Globus pallidus (tissue), 1 donor: ENCODE measurements at places on chromosomes 11 and 22.

GRCh38 chr11:45383224-45383623 is 97.1 kb upstream of the SYT13 start:
- peak; percentile 23 for DNase-seq

GRCh38 chr11:22938691-22939090 is 78.4 kb upstream of the CCDC179 start:
- DNase-seq = no peak

DNA sequence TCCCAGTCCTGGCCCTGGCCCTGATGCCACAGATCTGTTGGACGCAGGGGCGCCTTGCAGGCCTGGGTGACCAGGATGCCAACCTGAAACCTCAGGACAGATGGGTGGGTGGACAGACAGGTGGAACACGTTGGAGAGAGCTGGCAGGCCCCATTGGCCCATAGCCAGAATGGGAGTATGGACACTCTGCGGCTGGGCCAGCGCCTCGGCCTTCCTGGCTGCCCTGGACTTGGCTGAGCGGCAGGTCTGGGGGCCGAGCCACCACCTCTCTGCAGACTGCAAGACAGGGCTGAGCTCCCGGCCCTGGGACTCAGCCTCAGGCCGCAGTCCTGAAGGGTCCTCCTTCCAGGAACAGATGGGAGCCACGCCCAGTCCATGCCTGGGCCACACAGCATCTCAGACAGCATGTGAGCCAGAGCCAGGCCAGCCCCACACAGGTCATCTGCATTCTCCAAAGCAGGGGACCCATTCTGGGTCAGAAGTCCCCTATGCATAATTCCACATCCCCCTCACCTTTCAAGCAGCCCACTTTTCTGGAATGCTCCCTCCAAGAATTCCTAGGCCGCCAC is 14.1 kb downstream of the WNT7B start:
- no peak for DNase-seq

GRCh38 chr11:35163702-35164496 is 24.9 kb downstream of the CD44 start:
- no peak for DNase-seq

- no peak for DNase-seq
Measured at GRCh38 chr11:45649544-45650165, 15.8 kb downstream of the CHST1 start.

DNA sequence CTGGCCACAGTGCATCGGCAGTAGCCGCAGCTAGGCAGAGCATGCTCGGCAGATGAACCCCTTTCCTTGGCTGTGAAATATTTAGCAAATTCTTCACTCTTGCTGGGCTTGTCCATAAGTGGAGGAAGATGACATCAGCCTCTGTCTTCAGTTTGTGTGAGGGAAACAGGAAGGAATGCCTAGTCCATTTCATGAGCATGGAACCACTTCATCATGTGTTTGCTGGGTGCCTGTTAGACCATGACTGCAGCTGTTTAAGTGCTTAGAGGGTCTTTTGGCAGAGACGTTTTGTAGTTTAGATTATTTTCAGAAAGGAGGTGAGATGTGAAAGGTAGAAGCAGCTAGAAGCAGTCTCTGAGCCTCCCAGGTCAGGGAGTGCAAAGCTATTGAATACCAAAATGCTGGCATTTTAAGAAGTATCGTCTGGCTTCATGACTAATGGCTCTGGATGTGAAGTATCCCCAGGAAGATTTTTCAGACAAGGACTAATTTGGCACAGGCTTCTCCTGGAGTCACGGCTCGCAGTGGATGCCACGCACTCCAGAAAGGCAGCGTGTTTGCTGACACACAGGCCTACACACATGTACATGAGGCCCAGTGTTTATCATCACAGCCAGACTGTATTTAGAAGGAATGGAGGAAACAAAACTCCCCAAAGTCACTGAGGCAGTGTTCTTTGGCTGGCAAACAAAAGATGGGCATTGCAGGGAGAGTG is 43.1 kb upstream of the GRAMD1B start:
- DNase-seq = no peak

- peak; percentile 64 for DNase-seq
Measured at GRCh38 chr11:6626971-6627761, 7.9 kb upstream of the TPP1 start.

- no peak for DNase-seq
Measured at GRCh38 chr11:128288368-128288767, 299.0 kb downstream of the ETS1 start.

DNA sequence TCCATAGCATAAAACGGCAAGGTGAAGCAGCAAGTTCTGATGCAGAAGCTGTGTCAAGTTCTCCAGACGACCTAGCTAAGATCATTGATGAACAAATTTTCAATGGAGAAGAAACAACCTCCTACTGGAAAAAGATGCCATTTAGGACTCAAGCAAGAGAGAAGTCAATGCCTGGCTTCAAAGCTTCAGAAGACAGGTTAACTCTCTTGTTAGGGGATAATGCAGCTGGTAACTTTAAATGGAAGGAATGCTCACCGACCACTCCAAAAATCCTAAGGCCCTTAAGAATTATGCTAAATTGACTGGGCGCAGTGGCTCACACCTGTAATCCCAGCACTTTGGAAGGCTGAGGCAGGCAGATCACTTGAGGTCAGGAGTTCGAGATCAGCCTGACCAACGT is 31.3 kb downstream of the CLTCL1 start:
- no peak for DNase-seq

- peak; percentile 71 for DNase-seq
Measured at GRCh38 chr22:30947816-30948454, 20.6 kb downstream of the MORC2 start.

- DNase-seq = no peak
Measured at GRCh38 chr11:67082071-67082791, 25.6 kb downstream of the RHOD start.

GRCh38 chr22:49518436-49518970 is 309.2 kb downstream of the BRD1 start:
- no peak for DNase-seq

DNA sequence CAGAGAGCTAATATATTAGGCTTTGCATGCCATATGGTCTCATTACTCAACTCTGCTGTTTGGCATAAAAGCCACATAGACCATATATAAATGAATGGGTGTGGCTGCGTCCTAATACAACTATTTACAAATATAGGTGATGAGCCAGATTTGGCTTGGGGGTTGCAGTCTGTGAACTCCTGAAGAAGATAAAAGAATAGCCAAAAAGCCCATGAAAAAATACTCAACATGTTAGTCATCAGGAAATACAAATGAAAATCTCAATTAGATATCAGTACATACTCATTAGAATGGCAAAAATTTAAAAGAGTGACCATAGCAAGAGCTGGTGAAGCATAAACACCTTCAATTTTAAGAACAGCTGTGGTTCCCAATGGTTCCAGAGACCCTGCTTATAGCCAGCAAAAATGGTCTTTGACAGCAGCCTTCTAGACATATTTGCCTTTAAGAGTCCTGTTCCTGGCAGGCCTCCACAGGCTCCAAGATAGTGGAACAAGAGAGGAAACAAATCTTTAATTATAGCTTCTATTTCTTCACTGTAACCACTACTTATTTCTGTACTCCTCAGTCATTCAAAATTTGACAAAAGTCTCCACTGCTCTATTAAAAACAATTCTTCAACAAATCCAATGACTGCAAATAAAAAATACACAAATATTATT is 16.1 kb downstream of the C2CD3 start:
- no peak for DNase-seq

GRCh38 chr11:90229791-90230190 is 6.9 kb upstream of the CHORDC1 start:
- no peak for DNase-seq

DNA sequence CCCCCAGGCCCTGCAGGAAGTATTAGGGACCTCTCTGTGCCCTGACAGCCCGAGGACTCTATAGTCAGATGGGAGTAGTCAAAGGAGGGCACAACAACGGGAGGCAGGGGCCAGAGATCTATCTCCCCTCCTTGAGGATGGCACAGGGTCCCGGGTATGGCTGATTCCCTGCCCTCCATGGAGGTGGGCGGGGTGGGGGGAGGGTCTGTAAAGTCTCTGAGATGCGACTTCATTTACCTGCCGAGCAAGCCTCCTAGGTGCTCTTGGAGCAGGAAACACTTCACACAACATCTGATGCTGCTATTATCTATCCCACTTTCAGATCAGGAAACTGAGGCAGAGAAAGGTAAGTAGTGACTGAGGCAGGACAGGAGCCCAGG is 769 bp upstream of the CDC42EP1 start:
- DNase-seq = no peak

GRCh38 chr11:3105791-3106735 is 48.8 kb upstream of the CARS1 start:
- no peak for DNase-seq

- DNase-seq = no peak
Measured at GRCh38 chr11:2289350-2289749, 12.4 kb downstream of the C11orf21 start.

DNA sequence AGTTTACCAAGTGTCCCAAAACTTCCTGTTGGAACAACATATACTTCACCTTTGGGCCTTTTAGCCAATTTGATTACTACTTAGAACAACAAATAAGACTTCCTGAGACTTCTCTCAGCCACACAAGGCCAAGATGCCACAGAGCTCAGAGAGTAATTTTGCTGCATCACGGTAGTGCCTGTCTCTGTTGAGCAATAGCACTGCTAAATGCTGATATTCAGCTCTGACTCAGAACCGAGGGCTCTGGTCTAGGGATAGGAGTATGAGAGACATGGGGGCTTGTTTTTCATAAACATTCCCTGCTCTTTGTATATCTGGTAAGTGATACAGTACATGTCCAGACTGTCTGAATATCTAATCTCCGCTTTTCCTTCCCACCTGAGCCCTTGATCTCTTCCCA is 260.4 kb upstream of the ARHGAP20 start:
- DNase-seq = no peak

GRCh38 chr11:80727315-80727714 is 1286.5 kb upstream of the TENM4 start:
- peak; percentile 3 for DNase-seq

- no peak for DNase-seq
Measured at GRCh38 chr11:131198161-131199014, 172.0 kb upstream of the NTM start.

- no peak for DNase-seq
Measured at GRCh38 chr22:43147821-43148220, 3.5 kb upstream of the TSPO start.

DNA sequence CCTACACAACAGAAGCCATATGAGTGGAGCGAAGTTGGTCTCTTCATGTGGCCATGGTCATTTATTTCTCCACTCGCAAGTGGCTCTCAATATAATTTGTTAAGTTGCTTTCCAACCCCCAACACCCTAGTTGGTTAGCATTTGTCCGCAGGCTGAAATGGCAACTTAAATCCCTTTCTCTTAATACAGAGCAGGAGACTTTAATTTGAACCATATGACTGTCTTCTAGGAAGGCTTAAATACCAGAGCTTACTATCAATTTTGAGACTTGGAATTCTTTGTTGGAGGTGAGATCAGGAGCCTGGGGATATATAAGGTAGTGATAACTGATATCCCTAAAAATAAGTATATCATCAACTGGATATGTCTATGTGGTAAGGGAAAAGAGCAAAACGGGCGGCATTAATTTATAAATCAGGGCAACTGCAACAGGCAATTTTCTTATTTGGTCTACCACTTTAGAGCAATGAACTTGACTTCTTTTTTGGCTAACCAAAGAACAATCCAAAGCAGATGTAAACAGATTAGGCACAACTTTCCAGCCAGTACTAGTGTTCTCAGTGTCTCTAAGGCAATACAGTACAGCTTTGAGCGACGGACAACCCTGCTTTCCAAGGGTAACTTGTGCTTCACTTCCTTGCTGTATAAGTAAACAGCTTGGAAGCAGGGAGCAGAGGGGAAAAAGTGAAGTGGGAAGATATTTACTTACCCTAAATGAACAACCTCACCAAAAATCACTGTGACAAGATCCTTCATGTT is 74.7 kb upstream of the APOA1 start:
- no peak for DNase-seq

- DNase-seq = no peak
Measured at GRCh38 chr11:117614728-117615127, 182.3 kb downstream of the DSCAML1 start.

- DNase-seq = no peak
Measured at GRCh38 chr22:11605468-11605981, 3922.5 kb upstream of the OR11H1 start.

- no peak for DNase-seq
Measured at GRCh38 chr11:8386134-8386864, 122.6 kb upstream of the LMO1 start.

GRCh38 chr22:35523167-35523947 is 17.3 kb upstream of the RASD2 start:
- DNase-seq = no peak

DNA sequence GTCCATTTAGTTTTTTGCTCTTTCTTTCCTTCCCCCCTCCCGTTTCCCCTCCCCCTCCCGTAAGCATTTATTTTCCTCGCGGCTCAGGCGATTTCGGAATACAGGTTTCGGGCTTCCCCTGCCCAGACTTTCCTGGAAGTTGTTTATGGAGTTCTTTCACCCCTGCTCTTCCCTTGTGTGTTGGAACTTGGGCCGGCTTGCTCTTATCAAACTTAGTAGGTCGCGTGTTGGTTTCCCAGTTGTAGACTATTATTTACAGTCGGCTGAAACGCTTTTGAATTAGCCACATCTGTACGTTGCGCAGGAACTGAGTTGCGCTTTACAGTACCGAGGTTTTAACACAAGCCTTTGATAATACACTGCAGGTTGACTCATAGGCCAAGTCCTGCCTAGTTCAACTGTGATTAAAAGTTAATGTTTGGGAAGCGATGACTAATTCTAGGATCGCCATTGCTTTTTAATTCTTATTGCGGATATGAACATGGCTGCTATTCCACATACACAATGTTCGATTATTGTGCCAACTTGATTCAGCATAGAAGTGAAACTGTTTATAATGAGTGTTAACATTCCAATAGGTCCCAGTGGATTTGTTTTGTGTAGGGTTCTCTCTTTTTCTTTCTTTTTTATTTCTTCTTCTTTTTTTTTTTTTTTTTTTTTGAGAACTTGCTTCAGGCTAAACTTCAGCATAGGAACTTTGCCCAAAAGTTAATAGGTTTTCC is 1.7 kb downstream of the YAP1 start:
- DNase-seq = no peak

- no peak for DNase-seq
Measured at GRCh38 chr11:116219171-116219635, 553.6 kb downstream of the BUD13 start.

DNA sequence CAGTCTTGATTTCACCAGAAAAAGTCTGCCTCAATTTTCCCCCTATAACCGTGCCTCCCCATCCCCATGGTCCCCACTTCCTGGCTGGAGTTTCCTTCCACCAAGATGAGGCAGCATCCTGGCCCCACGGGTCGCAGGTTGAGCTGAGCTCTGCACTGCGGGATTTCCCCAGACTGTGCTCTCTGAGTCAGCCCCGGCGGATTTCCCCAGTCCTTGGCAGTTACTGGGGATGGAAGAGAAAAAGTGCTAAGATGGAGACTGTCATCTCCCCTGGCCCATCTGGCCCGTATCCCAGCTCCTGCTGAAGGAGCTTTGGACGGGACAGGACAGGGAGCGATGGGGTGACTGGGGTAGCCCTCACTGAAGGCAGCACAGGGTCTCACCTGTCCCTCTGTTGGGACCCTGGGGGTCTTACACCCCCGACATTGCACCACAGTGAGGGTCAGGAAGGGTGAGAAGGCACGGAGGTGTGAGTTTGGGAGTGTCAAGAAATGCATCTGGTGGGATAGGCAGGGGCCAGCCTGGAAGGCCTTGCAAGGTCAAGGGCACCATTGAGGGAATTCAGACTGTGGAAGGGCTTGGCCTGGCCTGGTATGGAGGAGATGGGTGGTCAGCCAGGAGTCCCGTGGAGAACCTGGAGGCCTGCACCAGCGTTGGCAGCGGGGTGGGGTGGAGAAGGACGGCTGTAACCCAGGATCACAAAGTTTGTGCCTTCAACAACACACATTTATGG is 36.5 kb downstream of the NADSYN1 start:
- no peak for DNase-seq
